ENCODE measurements at places on chromosomes 2 and 18.

DNA sequence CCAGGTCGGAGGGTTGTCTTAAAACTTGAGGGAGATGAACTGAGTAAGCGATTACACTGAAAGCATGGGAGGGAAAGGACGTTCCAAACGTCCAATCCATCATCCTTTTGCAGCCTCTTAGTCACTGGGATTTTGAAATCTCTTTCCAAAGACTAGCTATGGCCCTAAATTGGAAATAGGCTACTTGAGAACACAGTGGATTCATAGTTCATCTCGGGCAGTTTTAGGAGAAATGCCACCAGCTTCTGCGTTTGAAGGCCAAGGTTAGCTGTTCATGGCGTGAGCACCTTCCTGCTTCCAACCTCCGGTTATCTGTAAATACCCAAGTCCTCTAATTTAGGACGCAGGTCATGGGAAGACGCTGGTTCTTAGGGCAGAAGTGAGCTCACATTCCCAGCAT lies 821 bp upstream of the EML6 start:
- no peak for DNase-seq

DNA sequence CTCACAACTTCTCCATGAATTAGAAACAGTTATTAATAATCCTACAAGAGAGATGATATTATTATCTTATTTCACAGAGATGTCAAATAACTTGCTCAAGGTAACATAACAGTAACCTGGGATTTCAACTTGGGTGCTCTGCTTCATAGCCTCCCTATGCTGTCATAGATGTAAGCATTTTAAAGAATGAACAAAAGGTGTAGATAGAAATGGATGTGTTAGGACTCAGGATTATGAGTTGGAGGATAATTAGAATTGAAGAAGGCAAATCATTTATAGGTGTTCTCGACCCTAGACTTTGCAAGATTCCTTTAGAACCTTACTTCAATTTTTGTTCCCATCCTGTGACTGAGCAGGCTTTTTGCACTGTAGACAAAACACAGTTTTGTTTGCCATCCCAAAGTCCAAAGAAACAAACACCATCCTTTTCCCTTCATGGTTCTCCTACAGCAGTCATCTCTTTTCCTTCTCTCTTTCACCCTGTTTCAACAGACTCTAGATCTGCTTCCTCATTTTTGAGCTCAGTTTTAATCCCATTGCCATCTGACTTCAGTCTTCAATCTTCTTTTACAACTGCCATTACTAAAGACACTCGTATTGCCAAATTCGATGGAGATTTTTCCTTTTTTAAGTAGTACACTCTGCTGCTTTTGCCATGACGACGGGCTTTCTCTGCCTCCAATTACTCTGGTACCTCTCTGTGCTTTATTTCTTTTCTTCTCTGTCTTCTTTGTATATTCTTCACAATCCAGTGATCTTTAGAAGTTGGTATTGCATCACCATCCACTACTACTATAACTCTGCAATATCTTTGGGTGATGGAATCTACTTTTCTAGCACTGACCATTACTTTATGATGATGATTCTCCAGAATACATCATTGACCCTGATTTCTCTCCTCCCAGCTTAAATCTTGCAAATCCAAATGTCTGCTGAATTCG lies 4.5 kb downstream of the HNMT start:
- DNase-seq: no peak

DNA sequence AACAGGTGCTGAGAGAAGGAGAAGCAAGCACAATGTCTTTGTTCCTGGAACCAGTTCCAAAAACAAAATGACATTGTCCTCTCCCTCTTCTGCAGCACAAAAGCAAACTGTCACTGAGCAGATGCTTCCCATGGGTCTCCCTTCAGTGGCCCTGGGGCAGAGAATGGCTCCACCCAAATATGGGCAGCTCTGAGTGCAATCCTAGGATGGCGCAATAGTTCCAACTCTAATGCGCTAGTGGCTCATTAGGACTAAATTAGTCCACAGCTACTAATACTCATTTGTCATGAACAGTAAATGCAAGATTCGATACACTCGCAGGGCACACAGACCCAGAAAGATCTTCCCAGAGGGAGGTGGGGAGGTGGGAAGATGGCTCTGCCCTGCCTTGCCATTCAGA lies 205.2 kb upstream of the CHAC2 start:
- DNase-seq: no peak

DNA sequence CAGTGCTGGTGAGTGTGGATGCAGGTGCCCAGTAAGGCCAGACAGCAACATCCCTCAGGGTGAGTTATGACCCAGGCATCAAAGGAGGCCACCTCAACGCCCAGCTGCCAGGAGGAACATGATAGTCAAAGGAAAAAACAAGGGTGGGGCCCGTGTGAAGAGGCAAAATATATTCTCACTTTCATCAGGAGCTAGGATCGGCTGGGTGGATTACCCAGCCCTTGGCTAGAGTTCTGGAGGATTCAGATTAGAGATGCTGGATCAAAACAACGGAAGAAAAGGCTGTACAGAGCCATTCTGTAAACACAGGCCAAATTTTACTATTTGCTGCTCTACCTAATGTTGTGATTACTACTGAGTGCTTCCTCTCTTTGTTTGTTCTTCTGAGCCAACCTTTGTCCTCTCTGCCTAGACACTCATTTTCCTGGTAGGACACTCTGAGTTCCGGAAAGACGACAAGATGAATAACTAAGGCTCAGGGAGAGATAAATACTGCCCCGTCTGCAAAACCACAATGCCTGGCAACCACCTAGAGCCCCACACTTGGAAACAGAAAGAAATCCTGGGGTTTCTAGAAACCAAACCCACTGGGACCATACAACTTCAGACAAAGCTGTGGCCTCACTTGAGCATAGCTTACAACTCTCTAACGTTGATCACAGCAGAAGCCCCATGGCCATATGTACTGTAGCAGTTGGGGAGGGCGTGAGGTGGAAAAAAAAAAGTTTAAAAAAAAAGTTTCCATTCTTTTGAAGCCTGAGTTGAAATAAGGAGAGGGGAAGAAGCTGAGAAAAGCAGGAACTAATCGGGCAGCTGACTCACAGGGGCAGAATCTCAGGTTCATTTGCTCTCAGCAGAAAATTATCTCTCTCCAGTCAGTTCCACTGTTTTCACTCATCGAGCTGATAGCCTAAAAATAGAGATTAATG lies 17.8 kb upstream of the PMAIP1 start:
- no peak for DNase-seq

DNA sequence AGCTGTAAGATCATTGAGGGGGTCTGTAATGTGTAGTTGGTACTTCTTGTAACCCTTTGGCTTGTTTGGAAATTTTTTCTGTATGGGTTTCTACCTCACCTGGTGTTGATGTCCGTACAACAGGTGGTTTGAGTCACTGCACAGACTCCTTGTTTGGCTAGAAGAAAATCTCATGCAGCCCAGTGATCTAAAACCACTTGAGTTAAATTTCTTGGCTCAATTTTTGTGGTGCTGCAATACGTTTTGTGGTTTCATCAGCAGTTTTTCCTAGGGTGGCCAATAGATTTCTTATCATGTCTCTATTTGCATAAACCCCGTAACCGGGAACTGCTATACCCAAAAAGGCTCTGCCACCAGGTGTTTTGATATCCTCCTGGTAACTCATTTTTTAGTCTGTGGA lies 43.4 kb downstream of the CERS6 start:
- no peak for DNase-seq
